Posterior vena cava (tissue), 2 donors: ENCODE measurements at places on chromosomes 3 and 15. TPM values are rescaled to one million over a fixed set of nuclear protein-coding genes. Genes with fewer than 3 reads are reported as not detected.

ACSBG1 gene
- total RNA-seq, result not detected

- no peak for DNase-seq
Measured at GRCh38 chr3:113791381-113791780, 44.5 kb downstream of the ATP6V1A start.

DNA sequence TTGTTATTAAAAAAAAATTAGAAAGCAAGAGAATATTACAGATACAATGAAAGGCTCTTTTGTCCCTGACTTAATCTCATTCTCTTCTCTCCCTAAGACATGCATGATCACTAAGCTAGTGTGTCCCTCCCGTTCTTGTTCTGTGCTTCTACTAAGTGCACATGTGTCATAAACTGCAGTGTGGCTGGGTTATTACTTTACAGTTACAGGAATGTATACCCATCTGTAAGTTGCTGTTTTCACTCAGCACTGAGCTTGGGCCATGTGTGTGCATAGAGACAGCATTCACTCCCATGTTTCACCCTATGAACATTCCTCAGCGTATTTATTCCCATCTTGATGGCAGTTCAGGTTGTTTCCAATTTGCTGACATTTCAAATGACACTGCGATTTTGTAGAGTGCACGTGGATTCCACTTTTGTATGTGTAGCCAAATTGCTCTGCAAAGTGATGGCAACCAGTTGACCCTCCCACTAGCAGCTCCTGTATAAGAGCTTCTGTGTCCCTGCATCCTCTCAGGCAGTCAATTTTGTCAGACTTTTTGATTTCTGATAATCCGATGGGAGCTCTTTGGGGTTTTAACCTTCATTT is 145.8 kb upstream of the UBE2E1 start:
- no peak for DNase-seq

DNA sequence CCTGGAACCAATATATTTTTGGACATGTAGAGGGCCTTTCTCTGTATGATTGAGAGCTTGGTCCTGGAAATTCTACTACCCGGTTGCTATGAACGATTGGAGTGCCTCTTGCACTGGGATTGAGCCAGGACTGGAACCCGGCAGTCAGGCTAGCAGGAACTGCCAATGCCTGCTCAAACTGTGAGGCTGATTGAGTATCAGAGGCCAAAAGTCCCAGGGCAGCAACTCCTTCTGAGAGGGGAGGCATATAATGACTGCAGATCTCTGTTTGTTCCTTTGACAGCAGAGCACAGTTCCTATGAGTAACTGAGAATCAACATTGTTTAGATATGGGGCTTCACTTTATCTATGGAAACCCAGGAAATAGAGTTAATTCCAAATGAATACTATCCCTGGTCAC is 12.9 kb downstream of the IQCH start:
- no peak for DNase-seq

- DNase-seq, result no peak
Measured at GRCh38 chr3:160980740-160981139, 124.4 kb downstream of the B3GALNT1 start.

DNA sequence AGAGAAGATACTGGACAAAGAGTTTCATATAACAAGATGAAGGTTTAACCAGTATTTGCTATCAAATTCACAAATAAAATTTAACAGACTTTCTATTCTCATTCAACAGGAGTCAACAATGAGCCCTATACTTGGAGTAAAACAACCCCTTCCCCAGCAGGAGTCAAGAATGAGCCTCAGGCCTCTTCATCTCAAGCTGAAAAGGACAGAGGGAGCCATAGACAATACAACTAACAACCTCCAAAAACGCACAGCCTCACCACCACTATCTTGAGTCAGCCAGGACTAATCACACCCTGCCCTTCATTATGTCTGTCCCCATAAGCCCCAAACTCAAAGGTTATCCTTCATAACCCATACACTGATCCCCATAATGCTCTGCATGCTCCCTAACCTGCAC is 36.4 kb downstream of the ETFA start:
- no peak for DNase-seq

- no peak for DNase-seq
Measured at GRCh38 chr3:31039145-31039544, 144.7 kb upstream of the GADL1 start.
